ENCODE measurements at places on chromosomes 2 and 18.

- no peak for DNase-seq
Measured at GRCh38 chr2:85011098-85011497, 40.1 kb downstream of the KCMF1 start.

DNA sequence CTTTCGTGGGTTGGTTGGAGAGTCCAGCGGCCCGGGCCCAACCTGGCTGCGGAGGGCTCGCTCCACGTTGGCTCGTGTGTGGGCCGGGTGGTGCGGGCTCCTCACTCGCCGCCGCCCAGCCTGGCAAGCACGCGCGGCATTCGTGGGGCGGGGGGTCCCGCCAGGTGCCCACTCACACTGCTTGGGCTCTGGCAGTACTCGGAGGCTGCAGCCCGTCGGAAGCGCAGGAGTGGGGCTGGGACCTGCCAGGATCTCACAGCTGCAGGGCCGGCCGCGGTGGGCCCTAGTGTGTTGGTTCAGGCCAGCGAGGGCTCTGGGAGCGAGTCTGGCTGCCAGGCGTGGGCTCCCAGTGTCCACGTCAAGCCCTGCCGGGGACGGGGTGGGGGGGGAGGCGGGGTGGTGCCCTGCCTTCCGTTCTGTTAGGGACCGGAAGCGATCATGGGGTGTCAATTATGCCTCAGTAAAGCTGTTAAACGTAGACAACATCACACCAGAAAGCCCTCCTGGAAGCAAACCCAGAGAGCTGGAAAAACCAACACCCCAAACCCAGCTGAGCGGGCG is 1.0 kb upstream of the HS6ST1 start:
- DNase-seq = no peak

DNA sequence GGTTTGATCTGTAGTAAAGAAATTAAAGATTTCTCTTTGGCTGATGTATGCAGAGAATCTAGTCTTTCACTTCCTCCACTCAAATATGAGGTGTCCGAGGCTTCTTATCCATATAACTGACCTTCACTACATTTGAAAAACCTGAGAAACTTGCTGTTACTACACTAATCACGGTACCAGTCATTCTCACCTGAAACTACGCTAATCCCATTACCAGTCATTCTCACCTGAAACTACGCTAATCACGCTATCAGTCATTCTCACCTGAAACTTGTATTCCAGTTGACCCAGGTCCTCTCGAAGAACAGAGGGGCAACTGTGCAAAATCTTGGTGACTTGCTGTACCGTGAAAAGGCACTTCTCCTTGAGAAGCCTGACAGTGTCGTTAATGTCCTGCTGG is 5.1 kb downstream of the MTERF4 start:
- no peak for DNase-seq

- DNase-seq = no peak
Measured at GRCh38 chr2:234969306-234970098, 17.7 kb downstream of the SH3BP4 start.

DNA sequence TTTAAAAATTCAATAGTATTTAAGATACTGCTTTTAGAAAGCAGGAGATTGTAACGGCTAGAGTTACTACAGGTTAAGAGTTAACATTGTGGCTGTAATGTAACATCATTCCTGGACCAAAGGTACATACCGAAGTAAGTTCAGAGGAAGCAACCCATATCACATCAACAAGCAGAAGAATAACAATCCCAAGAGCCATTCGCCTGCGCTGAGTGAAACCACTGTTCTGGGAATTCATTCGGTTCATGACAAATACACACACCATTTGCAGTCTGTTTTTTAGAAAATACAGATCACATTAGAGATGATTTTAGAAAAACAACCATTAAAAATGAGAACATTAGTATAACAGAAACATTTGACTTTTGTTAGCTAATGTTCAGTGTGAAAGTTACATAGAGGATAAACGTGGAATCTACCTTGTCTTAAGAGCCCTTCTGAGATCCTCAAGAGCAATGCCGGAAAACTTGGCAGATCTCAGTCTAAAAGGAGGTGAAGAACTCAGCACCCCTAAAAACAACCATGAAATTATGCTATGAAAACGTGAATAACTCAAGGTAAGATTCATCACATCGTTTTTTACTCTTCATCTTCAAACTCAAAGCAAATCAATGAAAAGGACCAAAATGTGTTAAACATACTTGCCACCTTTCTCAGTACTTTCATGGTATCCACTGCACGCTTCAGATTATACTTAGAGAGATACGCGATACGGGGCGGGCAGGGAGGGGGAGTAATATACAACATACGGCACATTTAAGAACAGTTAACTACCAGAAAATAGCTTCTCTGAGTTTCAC is 1.2 kb downstream of the SLC35F5 start:
- no peak for DNase-seq

GRCh38 chr2:128732976-128733431 is 414.3 kb upstream of the HS6ST1 start:
- no peak for DNase-seq

DNA sequence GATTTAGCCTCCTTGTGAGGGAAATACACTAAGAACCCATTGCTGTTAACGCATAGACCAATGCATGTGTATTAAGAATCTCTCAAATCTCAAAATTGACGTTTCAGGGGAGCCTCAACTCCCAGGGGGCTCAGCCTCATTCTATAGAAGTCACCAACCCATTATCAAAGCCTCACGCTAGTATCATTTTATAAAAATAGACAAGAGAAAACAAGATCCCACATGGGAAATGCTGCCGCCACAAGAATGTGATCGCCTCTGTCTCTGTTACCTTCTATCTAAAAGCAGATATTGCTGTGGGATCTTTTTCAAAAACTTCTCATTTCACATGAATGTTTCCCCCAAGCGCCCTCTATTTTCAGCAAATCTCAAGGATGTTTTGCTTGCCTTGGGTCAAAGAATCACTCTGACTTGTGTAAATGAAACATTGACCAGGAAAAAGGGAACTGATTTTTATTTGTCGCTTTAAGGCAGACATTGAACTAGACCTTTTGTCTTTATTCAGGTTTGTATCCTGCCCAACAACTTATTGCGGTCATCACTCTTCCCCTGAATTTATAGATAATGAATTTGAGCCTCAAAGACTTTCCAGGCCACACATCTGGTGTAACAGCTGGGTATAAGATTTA is 679.0 kb upstream of the ID2 start:
- no peak for DNase-seq

DNA sequence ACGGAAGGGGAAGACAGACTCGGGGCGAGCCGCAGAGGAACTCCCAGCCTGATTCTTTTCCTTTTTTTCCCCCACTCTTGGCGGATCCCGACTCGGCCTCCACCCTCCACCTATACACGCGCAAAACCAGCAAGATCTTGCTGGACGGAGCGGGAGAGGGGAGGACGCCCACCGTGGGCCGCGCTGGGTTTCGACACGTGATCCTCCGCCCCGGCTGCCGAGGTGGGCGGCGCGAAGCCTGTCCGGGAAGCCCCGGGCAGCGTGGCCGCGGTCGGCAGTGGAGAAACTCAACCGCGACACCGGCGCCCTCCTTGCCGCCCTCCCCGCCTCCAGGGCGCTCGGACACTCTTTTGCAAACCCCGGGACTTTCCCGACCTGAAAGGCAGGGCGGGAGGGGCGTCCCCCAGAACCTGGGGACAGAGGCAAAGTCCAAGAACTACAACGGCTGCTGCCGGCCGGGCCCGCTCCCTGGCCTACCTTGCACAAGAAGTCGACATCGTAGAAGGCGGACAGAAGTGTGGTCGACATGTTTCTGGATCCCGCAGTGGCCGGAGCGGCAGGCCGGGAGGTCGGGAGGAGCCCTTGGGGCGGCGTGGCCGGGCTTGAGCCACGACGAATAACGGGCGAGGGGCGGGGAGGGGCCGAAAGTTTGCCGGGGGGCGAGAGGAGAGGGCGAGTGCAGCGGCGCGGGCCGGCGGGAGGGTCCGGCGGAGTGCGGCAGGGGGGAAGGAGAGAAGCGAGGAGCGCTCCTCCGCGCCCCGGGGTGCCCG is 433 bp downstream of the ZFP36L2 start:
- DNase-seq = peak; percentile 59

DNA sequence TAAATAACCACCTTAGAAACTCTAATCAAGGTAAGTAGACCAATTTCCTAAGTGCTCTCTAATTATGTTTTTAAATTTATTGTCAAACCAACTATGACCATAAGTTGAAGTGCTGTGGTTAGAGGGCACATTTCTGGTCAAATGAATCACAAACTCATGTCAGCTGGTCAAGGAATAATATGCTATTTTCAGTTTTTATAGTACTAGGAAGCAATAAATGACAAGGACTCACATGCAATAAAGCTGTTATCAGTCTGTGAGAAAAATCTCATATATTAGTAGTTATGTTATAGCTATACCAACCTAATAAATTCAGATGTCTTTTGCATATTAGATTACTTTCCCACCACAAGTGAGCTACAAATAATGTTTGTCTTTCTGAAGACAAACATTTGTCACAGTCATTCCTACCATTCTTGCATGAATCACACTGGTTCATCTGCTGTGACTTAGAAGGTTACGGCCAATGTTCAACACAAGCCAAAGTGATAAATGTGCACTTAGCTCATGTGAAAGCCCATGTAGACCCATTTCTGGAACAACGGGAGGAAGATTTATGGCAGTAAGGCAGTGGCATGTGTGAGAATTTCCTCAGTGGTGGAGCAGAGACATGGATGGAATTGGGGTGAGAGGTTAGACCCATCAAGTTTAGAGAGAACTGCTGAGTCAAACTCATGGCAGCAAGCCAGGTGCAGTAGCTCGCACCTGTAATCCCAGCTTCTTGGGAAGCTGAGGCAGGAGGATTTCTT is 27.4 kb upstream of the CCNYL1 start:
- DNase-seq = no peak

- no peak for DNase-seq
Measured at GRCh38 chr18:48459465-48459864, 50.3 kb upstream of the ZBTB7C start.

DNA sequence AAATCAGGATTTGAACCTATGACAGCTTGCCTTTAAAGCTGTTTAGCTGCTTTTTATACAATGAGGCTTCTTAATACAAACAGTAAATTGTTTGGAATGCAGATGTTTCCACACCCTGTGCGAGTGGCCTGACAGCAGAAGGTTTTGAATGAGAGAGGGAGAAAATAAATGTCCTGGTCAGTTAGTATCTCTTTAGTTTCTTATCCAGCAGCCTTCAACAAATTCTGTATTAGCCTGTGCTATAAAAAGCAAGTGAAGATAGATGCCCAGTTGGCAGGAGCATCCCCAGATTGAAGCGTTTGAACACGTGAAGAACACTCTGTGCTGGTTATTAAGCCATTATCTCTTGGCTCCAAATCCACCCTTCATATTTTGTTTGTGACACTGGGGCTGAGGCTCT is 70.6 kb downstream of the CERS6 start:
- DNase-seq = no peak

DNA sequence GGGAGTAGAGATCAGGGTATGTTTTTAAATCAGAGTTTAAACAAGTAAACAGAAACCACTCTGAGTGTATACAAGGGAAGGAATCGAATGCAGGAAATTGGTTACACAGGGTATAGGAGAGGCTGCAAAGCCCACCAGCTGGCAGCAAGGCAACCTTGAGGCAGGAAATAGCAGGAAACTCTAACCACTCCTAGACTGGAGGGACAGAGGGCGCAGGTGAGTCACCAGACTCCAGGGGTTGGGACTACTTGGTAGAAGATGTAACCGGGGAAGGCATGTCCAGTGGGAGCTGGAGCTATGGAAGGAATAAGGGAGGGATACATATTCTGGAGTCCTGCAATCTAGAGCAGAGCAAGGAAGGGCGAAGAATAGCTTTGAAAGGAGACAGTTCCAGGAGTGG is 152.3 kb downstream of the MEIS1 start:
- no peak for DNase-seq

- no peak for DNase-seq
Measured at GRCh38 chr18:23825978-23826405, 136.7 kb downstream of the LAMA3 start.

DNA sequence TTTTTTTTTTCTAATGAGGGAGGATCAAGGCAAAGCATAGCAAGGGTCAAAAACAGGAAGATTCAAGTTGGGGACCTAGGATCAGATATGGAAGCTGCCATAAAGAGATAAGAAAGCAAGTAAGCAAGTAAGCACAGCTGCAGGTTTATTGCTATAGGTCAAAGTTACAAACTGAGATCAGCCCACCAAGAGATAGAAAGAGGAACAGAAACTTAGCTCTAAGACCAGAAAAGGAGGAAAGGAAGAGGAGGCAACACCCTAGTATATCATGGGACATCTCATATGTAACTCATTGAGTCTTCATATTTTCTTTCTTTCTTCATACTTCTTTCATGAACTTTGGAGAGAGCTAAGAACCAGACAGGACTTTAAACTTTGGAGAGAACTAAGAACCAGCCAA is 295.9 kb upstream of the CRIM1 start:
- no peak for DNase-seq

DNA sequence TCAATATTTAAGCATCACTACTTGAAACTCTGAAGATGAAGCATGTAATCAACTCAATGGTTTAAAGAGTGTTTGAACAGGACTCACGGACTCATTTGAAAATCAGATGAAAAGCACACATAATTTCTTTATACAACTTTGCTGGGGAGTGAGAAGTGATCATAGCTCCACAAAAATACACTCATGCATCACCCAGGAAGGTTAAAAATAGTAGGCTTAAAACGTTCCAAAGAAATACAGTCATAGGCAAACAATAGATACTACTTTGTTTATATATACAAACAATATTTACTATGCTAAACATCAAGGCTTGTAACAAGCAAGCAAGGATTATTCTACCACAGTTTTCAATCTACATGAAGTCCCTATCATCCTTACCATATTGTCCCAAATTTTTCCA is 11.6 kb downstream of the HNRNPLL start:
- no peak for DNase-seq

DNA sequence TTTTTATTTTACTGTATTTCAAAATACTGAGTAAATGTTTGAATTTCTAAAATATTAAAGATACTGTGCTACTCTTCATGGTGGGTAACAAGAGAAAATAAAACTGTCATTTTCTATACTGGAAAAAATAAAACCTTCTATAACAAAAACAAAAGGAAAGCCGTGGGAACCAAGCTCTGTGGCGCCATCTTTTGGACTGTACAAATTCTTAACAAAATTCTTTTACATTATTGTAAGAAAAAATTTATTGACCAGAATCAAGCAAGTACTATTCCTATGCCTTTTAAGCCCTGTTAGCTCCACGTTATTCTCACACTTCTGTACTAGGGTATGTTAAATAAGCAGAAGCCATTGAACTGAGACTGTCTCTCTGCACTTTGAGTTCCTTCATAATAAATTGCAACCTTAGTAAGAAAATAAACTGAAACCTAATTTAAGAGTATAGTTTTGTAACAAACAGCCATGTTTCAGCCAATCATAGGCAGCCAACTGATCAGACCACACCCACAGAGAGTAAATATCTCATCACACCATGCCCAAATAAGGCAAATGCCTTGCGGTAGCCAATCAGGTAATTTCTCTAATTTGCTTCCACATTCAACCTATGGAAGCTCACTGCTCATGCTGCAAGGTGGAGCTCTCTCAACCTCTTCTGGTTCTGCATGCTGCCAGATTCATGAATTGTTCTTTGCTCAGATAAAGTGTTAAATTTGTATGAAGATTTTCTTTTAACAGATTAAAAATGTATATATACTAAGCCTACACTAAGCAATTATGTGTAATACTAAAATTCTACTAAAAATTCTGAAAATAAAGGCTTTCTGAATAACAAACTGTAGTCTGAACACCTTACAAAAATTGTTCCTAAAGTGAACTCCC is 42.2 kb downstream of the HIBCH start:
- no peak for DNase-seq

GRCh38 chr2:239233576-239233975 is 167.2 kb downstream of the HDAC4 start:
- DNase-seq = no peak

GRCh38 chr2:47056868-47057686 is 98.0 kb downstream of the STPG4 start:
- DNase-seq = no peak

GRCh38 chr2:171531291-171531690 is 9.0 kb downstream of the CYBRD1 start:
- DNase-seq = no peak

All from activated gamma-delta T cell treated with Interleukin-2 at 50 U/mL for 16 hours (primary cell).